ENCODE measurements at places on chromosomes 1 and 21.

DNA sequence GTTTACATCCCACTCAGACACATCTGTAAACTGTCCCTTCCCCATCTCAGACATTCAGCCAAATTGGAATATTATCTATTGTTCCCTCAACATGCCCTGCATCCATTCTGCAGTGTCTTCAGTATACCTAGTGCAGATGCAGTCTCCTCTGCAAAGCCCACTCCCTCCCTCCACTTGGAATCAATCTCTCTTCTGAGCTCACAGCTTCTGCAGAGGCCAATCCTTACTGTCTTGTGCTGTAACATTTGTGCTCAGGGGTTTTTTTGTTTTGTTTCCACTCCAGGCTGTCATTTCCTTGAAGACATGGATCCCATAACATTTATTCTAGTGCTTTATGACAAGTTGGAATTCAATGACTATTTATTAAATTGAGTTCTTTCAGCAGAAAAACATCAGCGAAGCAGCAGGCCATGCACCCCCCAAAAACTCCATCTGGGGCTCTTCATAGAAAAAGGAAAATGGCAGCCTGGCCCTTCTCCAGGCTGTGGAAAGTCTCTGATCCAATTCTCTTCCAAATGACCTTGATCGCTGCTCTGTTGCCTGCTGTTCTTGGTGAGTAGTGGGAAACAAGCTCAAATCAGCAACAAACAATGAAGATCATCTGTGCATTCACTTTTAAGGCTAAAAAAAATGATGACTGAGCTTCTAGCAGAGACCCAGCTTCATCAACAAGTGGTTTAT is 8.7 kb downstream of the C4BPA start:
- no peak for DNase-seq

- DNase-seq, result no peak
These were observed 95.2 kb downstream of the NPHP4 start for GRCh38 chr1:5896706-5897660.

- no peak for DNase-seq
These were observed 318.9 kb downstream of the SEC16B start for GRCh38 chr1:177650947-177651346.

GRCh38 chr21:18265944-18266343 is 21.3 kb downstream of the CHODL start:
- no peak for DNase-seq

DNA sequence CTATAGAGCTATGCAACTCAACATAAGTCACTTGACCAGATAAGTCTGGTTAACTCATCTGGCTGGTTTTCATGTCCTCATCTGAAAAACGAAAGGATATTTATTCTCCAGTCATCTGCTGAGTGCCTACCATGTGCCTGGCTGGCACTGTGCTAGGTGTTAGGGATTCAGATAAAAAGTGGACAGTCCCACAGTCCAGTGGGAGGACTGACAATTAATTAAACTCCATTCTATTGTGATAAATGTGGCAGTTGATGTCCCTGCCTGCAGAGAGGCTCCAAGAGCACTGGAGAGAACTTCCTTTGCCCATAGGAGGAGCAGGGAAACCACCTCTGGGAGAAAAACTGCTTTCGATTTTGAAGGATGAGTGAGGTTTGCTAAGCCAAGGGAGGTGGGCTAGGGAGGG is 5.4 kb downstream of the NUAK2 start:
- DNase-seq, result no peak

DNA sequence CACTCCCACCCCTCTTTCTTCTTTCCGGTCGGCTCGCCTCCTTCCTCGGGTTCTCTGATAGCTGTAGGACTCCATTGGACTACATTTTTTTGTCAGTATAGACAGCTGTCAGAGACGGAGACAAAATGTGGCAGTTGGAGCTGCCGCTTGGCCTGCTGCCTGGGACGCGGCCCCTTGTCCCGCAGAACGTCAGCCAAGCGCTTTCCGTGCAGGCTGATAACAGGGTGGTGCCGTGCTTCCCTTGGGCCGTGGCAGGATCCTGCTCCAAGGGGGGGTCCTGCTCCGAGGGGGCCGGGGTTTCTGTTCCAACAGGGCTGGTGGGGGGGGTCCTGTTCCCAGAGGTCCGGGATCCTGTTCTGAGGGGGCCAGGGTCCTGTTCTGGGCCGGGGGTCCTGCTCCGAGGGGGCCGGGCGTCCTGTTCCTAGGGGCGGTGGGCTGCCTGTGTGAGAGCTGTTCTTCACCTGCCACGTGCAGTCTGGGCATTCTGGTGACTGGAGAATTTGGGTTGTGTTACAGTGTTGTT is 4.9 kb downstream of the SKI start:
- no peak for DNase-seq

DNA sequence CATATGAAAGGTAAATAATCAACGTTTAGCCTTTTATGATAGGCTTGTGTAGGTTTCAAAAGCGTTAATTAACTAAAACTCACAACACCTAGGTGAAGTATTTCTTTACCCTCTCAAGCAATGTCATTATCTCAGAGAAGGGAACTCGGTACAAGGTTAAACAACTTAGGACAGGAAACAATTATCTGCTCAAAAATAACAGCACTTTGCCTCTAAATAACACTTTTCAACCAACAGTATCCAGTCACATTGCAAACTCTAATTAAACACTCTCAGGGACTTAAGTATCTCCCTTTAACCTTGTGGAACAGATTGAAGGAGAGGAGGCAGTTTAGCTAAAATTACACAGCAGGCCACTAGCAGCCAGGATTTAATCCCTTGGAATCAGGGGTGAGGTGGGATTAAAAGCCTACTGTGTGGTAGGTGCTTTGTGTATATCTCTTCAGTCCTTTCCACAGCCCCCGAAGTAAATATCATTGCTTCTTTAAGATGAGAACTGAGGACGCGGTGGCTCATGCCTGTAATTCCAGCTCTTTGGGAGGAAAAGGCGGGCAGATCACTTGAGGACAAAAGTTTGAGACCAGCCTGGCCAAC is 5.2 kb upstream of the AKNAD1 start:
- no peak for DNase-seq

DNA sequence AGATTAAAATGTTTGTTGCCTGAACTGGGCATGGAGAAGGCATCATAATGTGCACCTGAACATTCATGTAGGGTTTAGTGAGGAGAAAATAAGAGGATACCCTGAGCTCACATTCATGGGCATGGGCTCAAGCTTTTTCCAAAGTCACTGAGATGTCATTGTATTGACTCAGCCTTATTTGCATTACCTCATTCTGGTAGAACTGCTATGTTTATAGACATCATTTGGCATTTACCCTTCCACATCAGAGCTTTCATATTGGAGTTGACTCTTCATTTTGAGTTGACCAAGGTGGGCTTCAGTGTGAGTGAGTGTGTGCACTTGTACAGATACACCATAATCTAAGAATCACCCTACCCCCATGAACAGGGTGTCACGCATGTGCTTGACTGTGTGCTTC is 143.2 kb downstream of the PBX1 start:
- peak; percentile 41 for DNase-seq

GRCh38 chr1:218478336-218478735 is 133.2 kb downstream of the TGFB2 start:
- no peak for DNase-seq

DNA sequence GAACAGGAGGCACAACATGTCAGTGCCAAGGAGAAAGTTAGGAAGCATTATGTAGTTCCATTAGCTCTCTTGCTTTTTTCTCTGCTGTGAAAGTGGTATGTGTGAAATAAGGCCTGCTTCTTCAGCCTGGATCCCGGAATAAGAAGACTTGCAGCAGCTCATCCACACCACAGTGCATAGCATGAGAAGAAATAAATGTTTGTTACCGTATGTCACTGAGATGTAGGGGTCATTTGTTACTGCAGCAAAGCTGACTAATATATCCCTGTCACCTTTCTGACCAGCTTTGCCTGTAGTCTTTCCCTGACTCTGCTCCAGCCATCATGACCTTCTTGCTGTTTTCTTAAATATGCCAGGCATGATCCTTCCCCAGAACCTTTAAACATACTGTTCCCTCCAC is 20.5 kb upstream of the MCOLN3 start:
- DNase-seq, result no peak

DNA sequence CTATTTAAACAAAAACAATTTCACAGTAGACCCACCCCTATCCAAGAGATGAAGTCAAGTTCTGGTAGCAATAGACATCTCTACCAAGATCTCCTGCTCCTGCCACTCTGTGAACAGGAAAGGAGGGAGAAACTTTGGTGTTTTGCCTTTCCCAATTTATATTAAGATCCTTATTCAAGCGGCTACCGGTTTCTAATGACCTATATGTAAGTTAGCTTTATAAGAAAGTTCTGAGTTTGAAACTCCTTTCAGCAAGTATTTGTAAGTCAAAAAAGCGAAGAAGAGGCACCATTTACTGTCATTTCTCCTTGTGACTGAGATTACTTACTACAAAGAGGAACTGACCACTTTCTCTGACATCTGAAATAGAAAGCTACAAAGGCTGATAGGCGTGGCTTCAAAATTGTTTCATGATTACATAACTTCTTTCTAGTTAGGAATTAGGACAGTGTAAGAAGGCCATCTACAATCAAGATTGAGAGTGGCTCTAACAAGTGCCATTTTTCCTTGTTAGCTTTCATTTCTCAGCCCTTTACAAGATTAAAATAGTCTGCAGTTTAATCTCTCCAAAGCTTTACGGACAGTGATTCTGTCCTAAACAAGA is at the start of gene MNDA:
Gene MNDA (plus strand): TSS at position 448 of the 604 bp plus-strand sequence. CDS start 10,803 bp downstream, outside the sequence.
- no peak for DNase-seq

DNA sequence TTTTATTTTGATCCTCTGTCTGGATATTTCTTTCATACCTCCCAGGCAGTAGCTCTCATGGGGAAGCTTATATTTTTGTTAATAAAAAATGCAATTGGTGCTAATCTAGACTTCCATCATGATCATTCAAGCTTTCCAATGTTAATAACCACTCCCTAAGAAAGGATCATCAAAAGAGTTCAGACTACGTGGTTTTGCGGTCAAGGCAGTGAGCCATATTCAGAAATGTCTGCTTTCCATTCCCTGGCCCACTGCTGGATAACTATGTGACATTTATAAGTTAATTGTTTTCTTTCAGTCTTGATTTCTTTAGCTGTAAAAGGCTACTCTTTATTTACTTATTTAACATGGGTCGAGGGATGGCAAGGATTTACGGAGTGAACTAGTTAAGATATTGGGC is 414.6 kb downstream of the LMO4 start:
- DNase-seq, result no peak

GRCh38 chr21:29613021-29613420 is 314.3 kb downstream of the BACH1 start:
- DNase-seq, result no peak

- DNase-seq, result no peak
These were observed 140.6 kb downstream of the SYF2 start for GRCh38 chr1:25091658-25092057.

GRCh38 chr1:183702813-183703198 is 49.7 kb upstream of the APOBEC4 start:
- DNase-seq, result no peak

GRCh38 chr1:175822580-175822979 is 79.2 kb upstream of the TNR start:
- DNase-seq, result no peak

DNA sequence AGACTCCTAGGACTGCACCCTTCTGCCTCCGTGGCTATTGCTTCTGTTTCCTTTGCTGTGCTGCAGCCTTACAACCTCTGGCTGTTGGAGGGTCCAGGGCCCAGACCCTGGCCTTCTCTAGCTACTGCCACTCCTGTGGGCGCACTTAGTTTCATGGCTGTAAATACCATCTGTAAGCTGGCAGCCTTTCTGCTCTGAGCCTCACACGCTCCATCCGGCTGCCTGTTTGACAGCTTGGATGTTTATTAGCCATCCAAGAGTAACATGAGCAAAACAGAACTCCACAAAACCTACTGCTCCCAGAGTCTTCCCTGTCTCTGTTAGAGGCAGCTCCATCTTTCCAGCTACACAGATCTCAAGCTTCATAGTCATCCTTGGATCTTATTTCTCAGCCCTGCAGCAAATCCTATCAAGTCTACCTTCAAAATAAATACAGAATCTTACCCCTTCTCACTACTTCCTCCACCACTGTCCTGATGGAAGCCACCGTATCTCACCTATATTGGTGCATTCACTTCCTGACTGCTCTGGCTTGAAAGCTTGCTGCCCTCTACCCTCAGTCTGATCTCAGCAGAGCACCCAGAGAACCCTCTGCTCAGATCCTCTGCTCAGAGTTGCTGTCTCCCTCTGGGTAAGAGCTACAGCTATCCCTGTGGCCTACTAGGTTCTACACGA is 19.1 kb downstream of the SLC25A33 start:
- DNase-seq, result no peak

DNA sequence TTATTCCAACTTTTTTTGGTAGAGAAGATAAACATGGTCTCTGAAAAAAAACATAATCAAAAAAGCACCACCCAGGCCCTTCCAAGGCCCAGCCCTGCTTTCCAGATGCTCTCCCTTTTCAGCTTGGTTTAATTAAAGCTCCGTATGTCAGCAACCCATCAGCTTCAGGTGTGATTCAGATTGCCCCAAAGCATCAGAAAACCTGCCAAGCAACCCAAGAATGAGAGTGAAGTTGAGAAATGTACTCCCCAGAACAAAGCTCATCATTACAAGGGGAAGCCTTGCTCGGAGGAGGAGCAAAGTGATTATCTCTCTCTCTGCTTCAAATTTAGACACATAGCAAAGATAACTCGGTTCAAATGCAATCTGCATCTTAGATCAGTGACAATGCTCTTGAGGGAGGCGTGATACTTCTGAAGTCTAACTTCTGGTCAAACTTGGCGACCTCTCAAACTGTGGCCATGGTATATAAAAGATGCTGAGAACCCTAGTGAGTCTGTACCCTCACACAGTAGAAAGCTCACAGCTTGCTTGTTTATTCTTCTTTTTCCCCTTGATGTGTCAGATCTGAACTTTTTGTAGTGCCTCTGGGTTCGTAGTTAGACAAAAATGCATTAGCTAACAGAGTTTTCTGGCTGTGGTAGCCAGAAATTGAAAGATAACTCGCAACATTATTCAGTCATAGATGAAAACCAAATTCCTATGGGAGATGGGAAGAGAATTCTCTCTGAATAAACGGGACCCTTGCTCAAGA is 63.3 kb upstream of the ZC3H11B start:
- no peak for DNase-seq

DNA sequence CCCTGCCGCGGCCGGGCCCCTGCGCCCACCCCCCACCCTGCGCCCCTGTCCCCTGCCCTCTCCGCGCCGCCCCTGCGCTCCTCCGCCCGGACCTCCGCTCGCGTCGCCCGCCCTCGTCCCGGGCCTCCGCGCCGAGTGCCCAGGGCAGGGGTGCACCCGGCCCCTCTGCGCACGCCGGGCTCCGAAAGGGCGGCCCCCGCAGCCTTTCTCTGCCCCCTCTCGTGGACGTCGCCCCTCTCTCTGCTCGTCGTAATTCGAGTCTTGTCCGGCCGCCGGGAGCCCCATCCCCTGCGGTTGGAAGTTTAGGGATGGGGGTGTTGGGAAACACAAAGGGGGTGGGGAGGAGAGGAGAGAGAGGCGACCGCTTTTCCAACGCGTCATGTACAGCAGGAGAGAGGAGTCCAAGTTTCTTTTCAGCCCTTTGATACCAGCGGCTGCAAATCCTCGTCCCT is 407 bp downstream of the GALNT2 start:
- peak; percentile 8 for DNase-seq

- no peak for DNase-seq
These were observed 421.2 kb upstream of the ZRANB2 start for GRCh38 chr1:71502006-71502405.

DNA sequence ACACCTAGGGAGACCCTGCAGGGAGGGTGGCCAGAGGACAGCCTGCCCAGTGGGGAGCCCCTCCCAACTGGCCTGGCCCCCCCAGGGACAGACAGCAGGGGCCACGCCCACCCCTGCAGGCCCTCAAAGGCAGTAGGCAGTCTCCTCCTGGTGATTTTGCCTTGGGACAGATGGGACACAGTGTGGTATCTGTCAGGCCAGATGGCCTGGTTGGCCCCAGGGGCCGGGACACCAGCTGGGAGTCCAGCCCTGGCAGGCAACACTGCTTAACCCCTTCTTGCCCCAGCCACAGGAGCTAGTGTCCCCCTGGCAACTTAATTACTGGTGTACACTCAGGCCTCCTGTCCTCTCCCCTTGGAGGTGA is 17.8 kb downstream of the IFFO2 start:
- no peak for DNase-seq
